ENCODE measurements at places on chromosomes 6 and 20. TPM values are rescaled to one million over a fixed set of nuclear protein-coding genes. Genes with fewer than 3 reads are reported as not detected.

Gene MAVS
- polyA plus RNA-seq = 6.3 TPM

Gene CD24
- 539 TPM for polyA plus RNA-seq

Gene RAET1G
- not detected for polyA plus RNA-seq

Gene TINAG
- polyA plus RNA-seq = not detected

Gene ELOVL2
- polyA plus RNA-seq = not detected

Gene GRM4
- not detected for polyA plus RNA-seq

Gene BHLHE23
- polyA plus RNA-seq = not detected

Gene TRIM15
- not detected for polyA plus RNA-seq

Gene RAET1E
- polyA plus RNA-seq = not detected

Gene DUSP15
- polyA plus RNA-seq = 4.7 TPM

Gene CDSN
- polyA plus RNA-seq = 0.05 TPM

Gene CCM2L
- 2.3 TPM for polyA plus RNA-seq

Gene HDGFL1
- not detected for polyA plus RNA-seq

Measured in stomach (tissue), 19 donors.